ENCODE measurements at places on chromosomes 12 and 14. TPM values are rescaled to one million over a fixed set of nuclear protein-coding genes. Genes with fewer than 3 reads are reported as not detected.

The CORO1C gene
- 340 TPM for total RNA-seq

The PSMB11 gene
- total RNA-seq: not detected

The RITA1 gene
- 26.3 TPM for total RNA-seq

The TMEM179 gene
- not detected for total RNA-seq

The PSEN1 gene
- total RNA-seq: 52.2 TPM

The SPRYD4 gene
- 2.6 TPM for total RNA-seq

The CLBA1 gene
- total RNA-seq: 5.1 TPM

The BCL2L14 gene
- not detected for total RNA-seq

The PPP1R1A gene
- not detected for total RNA-seq

The CABP1 gene
- total RNA-seq: not detected

The SLCO1B1 gene
- not detected for total RNA-seq

The KRT72 gene
- total RNA-seq: not detected
